ENCODE measurements at places on chromosomes 7 and 10.

- no peak for DNase-seq
These were observed 22.8 kb downstream of the MAD1L1 start for GRCh38 chr7:2209961-2210323.

GRCh38 chr7:152355474-152356057, 80.2 kb downstream of the KMT2C start:
- no peak for DNase-seq

DNA sequence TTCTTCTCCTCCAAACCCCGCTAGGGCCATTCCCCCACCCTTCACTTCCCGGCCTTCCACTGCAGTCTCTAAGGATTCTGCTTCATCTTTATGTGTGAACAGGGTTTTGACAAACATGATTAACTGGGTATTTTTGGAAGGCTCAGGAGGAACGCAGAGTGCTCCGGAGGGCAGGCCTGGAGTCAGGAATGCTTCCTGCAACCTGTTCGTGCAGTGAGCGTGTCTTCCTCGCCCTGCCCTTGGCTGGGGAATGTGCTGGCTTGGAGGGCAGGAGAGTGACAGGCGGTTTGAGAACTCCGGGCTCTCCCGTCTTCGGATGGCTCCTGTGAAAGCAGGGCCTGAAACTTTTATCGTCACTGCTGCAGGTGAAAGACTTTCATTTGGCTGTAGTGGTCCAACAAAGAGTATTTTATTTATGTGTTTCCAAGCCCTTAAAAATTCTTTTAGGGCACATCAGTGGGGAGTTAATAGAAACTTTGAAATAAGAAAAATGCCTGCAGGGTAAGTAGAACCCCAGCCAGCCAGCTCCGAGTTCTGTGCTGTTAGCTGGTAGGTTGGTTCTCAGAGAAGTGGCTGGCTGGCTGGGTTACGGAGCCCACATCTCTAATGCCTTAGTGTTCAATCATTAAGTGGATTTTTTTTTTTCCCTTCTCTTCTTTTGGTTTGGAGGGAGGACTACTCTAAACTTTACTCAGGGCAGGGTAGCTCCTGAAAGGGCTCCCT, 51.0 kb downstream of the TCF7L2 start:
- peak; percentile 47 for DNase-seq

GRCh38 chr10:71633920-71634319, 85.7 kb downstream of the C10orf105 start:
- no peak for DNase-seq

DNA sequence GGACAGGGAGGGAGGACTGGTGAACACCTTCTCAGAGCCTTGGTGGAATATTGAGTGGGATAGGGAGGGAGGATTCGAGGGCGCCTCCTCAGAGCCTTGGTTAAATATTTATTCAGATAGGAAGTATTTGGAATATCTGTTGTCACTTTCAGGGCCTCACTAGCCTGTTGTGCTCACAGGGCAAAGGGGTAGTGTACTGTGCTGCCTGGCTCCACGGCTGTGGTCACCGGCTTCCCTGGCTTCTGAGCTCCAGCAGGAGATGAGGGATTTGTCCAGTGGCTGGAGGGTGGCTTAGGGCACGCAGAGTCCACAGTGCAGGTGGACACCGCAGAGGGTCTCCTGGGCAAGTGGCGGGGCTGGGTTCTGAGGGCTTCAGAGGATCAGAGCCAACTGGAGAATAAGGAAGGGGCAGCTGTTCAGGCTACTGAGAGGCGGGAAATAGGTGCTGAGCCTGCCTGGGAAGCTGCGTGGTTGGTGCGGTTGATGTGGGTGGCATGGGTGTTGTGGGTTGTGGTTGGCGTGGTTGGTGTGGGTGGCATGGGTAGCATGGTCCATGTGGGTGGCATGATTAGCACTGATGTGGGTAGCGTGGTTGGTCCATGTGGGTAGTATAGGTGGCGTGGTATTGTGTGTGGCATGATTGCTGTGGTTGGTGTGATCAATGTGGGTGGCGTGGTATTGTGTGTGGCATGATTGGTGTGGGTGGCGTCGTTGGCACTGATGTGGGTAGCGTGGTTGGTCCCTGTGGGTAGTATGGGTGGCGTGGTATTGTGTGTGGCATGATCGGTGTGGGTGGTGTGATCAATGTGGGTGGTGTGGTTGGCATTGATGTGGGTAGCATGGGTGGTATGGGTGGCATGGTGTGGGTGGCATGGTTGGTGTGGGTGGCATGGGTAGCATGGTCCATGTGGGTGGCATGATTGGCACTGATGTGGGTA, 16.7 kb downstream of the INPP5A start:
- no peak for DNase-seq

- DNase-seq: no peak
These were observed 94.1 kb upstream of the KLF6 start for GRCh38 chr10:3879073-3879472.

DNA sequence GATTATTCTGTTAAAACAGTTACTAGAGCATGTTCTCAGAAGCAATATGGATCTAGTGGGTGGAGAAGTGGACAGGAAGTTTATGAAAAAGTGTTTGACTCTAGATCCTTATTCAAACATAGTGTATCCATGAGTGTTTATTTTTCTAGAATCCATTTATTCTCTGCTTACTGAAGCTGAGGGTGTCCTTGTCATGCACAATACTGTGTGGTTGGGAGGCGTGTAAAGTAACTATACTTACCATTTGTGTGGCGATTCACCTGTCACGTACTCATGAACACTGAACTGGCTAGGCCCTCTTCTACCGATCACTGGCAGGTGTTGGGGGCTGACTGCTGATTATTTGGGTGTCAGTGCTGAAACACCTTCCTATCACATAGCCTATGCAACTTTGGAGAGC, 74.0 kb downstream of the POU6F2 start:
- no peak for DNase-seq
